ENCODE measurements at places on chromosomes 5 and 9.
A peak's percentile ranks its signal among the peaks of the same experiment; 100 is the strongest.

GRCh38 chr9:126485662-126486061 lies 128.1 kb upstream of the LMX1B start:
- DNase-seq: no peak

GRCh38 chr9:96620832-96621269 lies 1.2 kb upstream of the CDC14B start:
- DNase-seq: no peak

DNA sequence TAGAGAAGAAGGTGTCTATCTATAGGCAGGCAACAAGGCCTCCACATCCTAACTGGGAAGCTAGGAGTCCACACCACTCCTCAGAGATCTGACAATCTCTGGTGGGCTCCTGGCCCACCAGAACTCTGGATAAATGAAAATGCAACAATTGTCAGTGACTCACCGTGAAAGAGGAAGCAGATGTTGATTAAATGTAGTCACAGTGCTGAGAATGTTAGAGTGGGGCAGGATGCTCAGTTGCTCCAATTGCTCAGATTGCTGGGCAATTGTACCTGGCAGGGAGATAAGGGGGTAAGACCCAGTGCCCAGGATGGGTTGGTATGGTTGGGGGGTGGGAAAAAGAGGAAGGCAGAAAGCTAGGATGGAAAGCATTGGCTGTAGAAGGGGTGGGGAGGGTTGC lies 4.3 kb downstream of the CCL19 start:
- no peak for DNase-seq

DNA sequence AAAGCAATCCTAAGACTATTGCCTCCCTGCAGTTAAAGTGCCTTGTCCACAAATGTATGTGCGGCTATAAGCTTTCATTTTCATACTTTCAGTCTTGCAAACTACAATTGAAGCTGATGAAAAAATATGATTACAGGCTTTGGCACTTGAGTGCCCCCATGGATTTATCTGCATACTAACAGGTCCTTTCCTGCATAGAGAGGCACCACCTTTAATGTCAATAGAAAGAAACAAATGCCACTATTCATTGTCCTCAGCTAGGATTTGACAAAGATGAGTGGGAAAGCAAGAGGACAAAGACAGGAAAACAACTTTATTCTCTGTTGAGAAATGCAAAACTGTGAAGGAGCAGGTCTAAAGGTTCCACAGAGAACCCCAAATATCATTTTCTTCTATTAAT lies 125.7 kb upstream of the PTGER4 start:
- no peak for DNase-seq

GRCh38 chr5:159419576-159419975 lies 89.3 kb upstream of the IL12B start:
- DNase-seq: no peak

- DNase-seq: no peak
Observed at GRCh38 chr9:121281614-121282276, 13.8 kb downstream of the GSN start.

DNA sequence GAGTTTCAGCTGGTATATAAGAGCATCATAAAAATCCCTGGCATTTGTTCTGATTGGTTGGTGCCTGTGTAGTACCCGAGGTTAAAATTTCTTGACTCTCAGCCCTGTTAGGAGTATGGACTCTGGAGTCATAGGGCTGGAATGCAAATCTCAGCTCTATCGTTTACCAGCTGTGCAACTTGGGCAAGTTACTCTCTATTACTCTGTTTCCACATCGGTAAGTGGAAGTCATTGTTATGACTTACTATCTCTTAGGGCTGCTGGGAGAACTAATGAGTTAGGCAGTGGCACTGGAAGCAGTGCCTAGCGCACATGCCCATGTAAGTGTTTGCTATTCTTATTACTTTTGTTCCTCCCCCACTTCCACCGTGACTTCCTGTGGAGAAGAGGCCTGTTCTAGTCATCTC lies 141.6 kb downstream of the BOD1 start:
- DNase-seq: no peak

DNA sequence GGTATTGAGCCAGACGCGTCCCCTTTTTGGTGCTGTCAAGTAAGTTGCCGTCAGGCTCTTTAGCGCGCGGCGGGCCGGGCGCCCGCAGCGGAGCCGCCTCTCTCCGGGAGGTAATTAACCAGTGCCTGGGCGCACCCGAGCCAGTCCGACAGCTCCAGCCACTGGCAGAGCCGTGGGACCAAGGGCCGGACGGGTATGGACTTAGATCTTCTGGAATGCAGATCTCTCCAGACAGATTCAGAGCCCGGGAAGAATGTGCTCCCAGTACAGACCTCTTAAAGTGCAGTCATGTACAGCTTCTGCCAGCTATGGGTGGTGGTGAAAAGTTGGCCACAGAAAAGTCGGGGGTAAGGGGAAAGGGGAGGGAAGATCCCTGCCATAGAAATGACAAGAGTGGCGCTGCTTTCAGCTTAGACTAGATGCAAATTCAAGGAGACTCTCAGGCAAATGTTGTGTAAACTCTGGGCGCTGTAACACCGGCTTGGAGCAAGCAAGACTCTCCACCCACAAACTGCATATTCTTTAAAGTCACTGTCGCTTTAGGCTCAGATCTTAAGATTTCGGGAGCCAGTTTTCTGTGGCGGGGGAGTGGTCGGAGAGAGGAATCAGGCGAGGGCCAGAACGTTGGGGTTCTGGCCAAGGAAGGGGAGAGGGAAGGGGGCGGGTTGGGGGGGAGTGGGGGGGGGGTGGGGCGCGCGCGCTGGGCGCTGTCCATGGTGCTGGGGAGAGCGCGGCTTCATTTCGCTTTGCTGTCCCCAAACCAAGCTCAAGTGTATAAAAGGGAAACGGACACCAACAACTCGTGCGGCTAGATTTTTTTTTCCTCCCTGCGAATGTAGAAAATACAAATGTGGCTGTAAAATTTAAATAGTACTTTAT lies 29.2 kb downstream of the NR2F1 start:
- no peak for DNase-seq

- DNase-seq: no peak
Observed at GRCh38 chr5:179270581-179271427, 74.5 kb downstream of the ADAMTS2 start.

- no peak for DNase-seq
Observed at GRCh38 chr5:137696481-137696880, 39.4 kb downstream of the KLHL3 start.

DNA sequence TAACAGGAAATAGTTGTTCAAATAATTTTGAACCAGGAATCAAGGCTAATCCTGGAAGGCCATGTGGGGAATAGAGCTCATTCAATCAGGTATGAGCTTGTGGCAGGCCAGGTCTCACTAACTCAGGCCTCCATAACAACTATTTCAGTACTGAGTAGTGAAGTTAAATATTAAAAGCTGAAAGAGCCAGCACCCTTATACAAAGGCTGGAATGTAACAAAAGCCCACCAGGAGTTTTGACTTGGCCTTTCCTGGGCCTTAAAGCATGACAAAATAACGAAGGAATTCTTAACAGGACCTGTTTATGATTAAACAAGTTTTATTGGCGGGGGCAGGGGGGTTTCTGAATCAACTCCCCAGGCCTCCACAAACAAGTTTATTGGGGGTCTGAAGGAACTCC lies 1146.7 kb downstream of the CDH9 start:
- no peak for DNase-seq

DNA sequence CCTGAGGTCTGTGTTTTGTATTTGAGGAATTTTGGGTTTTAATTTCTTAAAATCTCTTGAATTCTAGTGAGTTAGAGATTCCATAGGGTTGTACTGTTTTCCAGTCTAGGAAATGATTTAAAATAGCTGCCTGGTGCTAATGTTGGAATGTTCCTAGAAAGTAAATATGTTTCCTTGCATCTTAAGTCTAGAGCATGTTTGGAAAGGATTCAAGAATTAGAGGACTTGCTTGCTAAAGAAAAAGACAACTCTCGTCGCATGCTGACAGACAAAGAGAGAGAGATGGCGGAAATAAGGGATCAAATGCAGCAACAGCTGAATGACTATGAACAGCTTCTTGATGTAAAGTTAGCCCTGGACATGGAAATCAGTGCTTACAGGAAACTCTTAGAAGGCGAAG lies 41.8 kb downstream of the LMNB1 start:
- DNase-seq: no peak

DNA sequence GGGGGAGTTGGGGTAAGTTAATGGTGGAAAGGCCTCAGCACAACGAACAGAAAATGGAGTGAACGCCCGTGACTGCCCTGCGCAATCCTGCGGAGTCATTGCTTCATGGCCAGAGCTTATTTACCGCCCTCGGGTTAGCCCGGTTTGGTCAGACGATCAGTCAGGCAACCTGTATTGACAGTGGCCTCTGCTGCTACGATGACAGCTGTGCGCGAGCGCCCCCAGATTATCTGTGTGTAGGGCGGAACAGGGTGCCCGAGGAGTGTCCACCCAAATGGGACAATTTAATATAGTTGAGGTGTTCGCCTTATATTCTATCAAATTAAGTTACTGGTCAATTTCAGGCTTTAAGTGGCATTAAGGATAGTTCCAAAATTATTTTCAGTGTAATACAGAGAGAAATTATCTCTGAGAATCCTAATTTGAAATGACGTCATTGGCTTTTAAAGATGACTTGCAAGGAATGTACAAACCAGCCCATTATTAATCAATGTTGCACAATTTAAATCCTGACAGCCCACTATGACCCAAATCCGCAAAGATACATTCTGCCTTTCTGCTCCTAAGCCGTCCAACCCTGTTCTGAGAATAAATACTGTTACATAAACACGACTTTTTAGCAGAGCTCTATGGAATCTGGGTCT lies 879 bp upstream of the UBQLN1 start:
- DNase-seq: peak; percentile 29

- no peak for DNase-seq
Observed at GRCh38 chr9:128310461-128310860, 11.8 kb downstream of the TRUB2 start.

DNA sequence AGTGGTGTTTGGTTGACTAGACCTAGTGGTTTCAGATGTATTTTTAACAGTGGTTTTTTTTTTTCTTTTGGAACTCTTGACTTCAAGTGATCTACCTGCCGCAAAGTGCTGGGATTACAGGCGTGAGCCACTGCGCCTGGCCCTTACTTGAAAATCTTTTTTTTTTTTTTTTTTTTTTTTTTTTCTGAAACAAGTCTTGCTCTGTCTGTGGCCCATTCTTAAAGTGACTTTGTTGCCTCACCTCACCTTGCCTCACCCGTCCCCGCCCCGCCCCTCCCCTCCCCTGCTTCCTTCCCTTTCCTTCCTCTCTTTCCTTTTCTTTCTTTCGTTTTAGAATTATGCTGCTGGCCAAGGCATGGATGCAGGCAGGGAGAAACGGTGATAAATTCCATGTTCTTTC lies 26.0 kb downstream of the GPBP1 start:
- DNase-seq: no peak

GRCh38 chr5:126446498-126447224 lies 23.5 kb downstream of the GRAMD2B start:
- no peak for DNase-seq

DNA sequence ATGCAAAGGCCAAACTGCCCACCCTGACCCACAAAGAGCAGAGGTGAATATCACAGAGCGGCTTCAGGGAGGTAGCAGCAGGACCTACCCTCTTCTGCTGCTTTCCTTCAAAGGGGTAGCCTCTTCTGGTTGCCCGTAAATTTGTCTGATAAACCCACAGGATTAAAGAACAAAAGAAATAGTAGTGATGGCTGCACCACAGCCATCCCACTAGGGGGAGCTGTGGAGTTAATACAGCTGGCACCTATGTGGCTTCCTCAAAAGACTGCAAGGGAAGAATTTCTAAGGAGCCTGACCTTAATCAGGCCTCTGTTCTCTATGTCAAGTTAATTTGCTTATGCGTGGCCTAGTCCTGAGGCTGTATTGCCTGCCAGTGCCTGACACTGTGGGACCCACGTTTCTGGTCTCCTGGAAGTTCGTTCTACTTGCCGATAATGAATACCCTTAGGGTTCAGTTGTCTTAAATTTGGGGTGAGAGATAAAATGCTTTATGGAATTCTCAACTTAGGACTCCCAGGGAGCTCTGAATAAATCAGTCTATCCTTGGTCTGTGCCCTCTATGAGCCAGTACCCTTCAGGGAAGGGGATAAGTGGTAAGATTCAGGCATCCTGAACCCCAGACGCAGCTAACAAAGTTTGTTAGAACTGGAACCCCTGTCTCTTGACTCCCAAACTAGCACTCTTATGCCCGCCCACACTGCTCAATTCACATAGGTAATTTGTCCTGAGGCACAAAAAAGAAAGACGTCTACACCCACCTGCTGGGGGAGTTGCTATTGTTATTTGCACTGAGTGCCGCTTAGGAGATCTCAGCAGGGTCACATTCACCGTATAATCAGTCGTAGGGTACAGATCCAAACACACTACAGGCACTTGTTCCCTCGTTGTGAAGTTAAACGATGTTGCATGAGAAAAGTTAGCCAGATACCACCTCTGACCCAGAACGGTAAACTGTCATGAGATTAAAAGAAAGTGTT lies 77.1 kb downstream of the SUSD1 start:
- DNase-seq: peak; percentile 23

DNA sequence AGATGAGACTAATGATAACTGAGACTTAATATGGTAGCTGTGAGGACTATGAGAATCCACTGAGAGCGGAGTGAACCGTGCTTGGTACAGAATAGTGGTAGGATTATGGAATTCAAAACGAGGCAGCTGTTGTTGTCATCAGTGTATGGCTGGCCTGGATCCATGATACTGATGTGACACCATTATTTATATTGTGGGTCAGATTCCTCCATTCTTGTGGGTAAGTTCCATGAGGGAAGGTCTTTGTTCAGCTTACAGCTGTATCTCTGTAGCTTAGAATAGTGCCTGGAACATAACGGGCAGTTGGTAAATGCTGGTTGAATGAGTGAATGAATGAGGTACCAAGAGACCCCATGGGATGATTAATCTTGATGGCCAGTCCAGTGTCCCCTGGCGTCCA lies 61.8 kb downstream of the ACER2 start:
- DNase-seq: no peak

GRCh38 chr5:103120607-103121200 lies 603 bp downstream of the PPIP5K2 start:
- no peak for DNase-seq

GRCh38 chr5:168302785-168303184 lies 11.3 kb downstream of the WWC1 start:
- DNase-seq: no peak

GRCh38 chr5:102077920-102078319 lies 218.2 kb downstream of the SLCO4C1 start:
- no peak for DNase-seq

- no peak for DNase-seq
Observed at GRCh38 chr5:149152317-149152746, 11.0 kb downstream of the ABLIM3 start.

DNA sequence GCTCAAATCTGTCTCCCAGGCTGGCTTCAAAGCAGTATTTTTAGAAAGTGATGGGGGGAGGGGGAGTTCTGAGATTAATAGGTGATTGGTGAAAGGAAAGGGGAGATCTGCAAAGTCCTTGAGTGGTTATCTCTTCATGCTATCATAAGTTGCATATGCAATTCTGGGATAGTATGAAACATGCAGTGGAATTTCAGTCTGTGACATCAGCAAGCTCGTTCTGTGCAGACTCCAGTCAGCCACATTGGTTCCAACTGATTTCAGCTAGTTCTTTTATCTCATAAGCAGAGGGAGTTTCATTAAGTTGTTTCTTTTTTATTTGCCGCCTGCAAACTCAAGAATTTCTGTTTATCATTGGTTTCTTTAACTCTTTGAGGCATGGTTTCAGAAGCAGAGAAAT lies 180.5 kb upstream of the SH3GL2 start:
- DNase-seq: no peak

- no peak for DNase-seq
Observed at GRCh38 chr9:113436728-113437515, 26.4 kb downstream of the C9orf43 start.

Data from stimulated activated CD8-positive, alpha-beta memory T cell treated with anti-CD3 and anti-CD28 coated beads, Interleukin-2, amount 100 ng/mL, for 1 hour (primary cell).